ENCODE measurements at places on chromosomes 5 and 9.

GRCh38 chr9:92706218-92706940, 36.4 kb upstream of the IPPK start:
- no peak for DNase-seq

DNA sequence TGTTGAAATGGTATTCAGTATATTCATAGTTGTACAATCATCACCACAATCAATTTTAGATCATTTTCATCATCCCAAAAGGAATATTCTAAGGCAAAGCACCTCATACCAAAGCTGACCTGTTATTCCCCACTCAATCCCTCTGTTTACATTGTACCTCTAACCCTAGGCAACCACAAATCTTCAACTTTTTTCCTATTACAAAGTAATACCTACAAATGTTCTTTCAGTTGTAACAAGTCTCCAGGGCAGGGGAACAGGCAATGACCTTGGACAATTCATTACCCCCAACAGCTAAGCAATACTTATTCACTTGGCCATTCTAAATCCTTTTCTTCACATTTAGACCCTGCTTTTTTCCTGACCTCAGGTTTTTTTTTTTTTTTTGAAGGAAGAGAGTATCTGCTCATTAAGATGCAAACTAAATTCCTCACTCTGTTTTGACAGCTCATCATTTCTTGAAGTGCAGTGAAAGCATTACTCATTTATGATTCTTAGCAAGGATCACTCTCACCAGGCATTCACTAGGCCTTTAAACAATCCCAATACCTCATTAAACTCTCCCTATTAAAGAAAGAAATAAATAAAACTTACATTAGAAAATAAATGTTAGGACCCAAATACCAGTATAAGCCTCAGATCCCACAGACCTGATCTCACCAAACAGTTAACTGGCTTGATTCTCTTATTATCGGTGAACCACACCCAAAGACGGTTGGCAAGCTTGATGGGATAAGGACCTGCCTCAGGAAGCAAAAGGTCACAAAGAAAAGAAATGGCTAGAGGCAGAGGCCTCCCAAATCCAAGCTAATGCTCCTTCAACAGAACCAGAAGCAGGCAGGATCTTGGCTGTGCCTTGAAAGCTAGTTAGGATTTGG, 15.3 kb downstream of the MTMR12 start:
- no peak for DNase-seq

- DNase-seq: no peak
Measured at GRCh38 chr5:55370291-55370925, 62.6 kb downstream of the MTREX start.

GRCh38 chr5:91058575-91058974, 324.5 kb downstream of the ARRDC3 start:
- no peak for DNase-seq

- DNase-seq: no peak
Measured at GRCh38 chr9:83219924-83220438, 157.0 kb upstream of the RASEF start.

DNA sequence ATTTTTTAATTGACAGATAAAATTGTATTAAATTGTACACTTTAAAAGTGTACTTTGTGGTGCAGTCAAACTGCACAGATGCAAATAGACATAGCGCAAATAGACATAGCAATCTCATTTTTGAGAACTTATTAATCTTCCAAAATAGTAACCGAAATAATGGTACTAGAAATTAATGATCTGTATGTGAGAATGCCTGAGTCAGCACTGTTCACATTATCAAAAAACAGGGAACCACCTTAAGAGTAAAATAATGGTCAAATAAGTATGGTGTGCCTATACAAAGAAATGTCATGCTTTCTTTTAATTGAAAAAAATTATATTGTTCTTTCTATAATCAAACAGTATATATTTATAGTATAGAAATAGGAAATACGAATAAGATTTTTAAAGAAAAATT, 461.9 kb downstream of the EFNA5 start:
- no peak for DNase-seq

Measured in substantia nigra (tissue), 51 donors.